ENCODE measurements at places on chromosomes 11 and 22.
A peak's percentile ranks its signal among the peaks of the same experiment; 100 is the strongest.

DNA sequence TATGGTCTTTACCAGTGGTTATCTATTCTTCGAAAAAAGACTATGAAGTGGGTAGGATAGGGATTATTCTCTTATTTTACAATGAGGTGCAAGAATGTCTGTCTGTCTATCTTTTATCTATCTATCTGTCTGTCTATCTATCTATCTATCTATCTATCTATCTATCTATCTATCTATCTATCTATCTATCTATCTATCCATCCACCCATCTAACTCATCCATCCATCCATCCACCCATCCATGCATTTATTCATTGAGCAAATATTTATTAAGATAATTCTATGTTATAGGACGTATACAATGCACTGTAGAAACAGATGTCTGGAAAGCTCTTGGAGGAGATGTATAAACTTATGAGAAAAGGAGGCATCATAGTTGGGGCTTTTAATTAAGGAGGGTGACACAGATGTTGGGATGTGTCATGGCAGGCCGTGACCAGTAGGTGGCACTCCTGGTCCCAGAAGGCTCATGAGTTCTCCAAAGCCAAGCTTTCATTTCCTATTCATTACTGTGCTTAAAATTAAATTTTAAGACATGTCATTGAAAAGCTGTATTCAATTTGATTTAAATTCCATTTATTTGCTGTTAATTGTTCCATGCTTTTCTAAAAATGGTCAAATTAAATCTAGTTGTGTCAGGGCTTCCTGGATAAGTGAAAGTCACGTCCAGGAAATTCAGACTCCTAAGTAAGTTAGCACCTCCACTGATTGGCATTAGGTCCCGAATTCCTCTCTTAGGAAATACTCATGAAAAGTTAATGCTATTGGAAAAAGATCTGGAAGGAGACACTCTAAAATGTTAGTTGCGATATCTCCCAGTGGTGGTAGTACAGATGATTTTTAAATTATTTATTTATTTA, 19.0 kb upstream of the E2F8 start:
- DNase-seq: peak; percentile 35

GRCh38 chr11:30453705-30454104, 130.8 kb downstream of the ARL14EP start:
- no peak for DNase-seq

GRCh38 chr11:40405614-40406013, 1053.8 kb downstream of the LRRC4C start:
- DNase-seq: no peak

DNA sequence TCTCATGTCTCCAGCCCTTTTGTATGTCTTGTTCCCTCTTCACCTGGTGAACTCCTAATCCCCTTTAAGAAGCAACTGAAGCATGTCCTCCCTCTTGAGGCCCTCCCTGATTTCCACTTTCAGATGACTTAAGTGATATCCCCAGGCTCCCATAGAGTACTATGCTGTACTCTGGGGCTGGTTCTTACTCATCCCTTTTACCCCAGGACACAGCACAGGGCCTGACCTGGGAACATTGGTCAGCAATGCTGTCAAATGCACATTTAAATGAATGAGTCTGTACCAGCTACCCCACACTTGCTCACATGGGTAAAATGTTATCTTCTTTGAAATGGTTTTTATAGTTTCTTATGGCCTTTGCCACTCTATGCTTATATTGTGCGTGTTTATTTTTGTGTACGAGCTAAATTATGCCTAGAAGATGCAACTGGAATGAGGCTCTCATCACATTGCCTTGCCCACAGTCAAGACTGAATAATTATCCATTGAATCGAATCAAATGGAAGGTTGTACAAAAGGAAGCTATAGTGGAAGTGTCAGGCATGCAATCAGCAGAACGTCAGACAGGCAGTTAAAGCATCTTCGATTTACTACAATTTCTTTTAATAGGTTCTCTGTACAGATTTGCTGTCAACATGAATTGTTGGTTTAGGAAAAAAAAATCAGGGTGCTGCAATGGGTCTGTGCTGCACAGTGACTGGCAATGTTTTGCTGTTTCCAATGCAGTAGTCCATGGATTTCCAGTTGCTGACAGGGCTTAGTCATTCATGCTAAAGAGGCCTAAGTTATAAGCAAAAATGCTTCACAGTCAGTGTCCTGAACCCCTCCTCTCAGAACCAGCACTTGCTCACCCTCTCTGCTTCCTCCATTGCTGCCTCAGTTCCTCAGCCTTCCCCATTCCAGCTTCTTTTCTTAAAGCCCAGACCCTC, 79.5 kb downstream of the PARVA start:
- DNase-seq: no peak

DNA sequence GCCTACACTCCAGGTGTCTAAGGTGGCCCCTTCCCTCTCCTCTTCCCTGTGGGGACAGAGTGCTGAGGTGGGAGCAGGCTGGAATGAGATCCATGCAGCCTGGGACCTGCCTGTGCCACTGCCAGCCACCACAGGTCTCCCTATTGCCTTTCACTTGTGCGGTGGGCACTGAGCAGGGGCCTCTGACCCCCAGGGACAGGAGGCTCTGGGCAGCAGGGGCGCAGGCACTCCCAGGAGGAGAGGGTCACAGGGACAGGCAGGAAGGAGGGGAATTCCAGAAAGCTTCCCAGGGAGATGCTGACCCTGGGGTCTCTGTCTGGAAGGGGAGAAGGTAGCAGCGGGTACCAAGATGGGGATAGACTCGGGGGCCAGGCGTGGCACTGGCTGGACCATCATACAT, 228.5 kb upstream of the B3GAT1 start:
- DNase-seq: no peak

DNA sequence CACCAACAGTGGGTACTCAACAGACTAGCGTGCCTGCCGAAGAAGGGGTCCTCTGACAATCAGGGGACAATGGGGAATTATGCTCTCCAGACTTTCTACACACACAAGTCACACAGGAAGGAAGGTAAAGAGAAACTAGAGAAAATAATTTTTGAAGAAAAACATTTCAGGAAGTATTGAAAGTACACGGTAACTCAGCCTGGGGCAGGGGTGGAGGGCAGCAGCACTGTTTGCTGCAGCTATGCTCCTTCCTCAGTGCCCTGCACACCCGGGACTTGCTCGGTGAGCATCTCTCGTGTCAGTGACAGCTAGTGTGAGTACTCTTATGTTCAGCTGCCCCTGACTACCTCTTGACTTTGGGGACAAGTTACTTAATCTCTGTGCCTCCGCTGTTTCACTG, 18.0 kb upstream of the APOA1 start:
- DNase-seq: no peak

DNA sequence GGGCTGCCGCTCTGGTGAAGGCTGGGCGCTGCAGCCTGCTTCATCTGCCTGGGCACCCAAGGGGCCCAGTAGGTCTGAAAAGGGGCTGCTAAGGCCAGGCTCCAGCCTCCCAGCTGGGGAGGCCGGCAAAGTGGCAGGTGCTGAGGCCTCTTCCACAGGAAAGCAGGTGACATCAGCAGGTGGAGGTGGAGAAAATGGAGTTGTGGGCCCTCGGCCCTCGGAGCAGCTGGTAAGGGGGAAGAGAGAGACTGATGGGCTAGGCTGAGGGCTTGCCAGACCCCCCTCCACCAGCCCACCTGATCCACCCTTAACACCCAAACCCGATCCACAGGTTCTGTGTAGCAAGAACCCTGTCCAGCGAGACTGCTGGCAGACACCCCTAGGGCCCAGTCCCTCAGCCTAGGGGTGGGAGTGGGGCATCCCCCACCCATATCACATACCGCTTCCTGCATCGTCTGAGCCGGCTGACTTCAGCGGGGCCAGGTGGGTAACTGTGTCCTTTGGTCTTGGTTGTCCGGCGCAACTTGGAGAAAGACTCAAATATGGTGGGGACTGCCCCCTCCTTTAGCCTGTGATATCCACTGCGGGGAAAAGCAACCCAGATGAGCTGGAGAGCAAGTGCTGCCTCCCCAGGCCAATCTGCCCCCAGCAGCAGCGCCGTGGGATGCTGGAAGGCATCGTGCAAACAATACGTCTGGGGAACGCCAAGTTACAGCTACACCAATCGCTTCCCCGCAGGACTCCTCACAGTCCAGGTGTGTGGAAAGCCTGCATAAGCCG, 1.5 kb downstream of the THAP7 start:
- no peak for DNase-seq

GRCh38 chr11:120174866-120175265, 36.0 kb upstream of the OAF start:
- no peak for DNase-seq

DNA sequence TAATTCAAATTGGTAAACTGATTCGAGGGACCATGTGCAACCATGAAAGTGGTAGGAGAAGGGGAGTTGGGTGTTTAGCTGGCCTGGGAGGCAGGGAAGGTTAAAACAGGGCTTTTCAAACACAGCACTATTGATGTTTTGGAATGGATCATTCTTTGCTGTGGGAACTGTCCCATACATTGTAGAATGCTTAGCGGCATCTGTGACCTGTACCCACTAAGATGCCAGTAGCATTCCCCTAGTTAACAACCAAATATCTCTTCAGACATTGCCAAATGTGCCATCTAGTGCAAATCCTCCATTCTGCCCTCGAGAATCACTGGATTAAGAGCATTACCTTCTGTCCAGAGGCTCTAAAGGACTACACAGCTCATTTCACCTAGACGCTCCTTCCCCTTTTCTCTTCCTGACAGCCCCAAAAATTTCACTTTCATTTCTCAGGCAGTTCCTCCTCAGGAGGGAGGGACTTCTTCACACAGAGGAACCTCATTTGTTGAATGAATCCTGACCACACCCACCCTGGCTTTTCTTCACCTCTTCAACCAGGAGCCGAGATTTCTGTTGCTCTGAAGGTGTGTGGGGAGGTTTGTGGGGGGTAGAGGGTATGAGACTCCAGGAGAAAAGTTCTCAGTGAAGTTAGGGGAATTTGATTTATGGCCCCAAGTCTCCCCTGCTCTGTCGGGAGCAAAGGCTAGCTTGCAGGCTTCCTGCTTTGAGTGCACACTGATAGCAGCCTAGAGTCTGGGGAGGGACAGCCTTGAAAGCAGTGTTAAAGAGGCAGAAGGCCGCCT, at the start of gene TRIM34:
Gene TRIM34, plus strand, starts transcription at position 513 of the 791 bp plus-strand sequence. CDS start 7,331 bp downstream, outside the sequence.
- peak; percentile 14 for DNase-seq

DNA sequence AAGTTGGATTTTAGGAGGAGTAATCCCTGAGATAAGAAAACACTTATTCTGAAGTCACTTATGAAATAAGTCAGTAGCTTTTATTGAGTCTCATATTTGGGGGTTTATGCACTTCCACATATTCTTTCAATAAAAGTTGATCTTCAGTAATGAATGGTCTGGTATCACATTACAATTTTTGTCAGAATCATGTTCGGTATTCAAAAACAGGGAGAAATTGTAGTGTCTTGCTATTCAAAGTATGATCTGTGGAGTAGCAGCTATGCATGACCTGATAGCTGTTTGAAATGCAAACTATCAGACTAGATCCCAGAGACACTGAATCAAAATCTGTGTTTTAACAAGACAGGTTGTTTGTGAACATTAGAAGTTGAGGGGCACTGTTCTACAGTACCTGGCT, 857.6 kb downstream of the METTL15 start:
- DNase-seq: no peak

GRCh38 chr22:27084130-27084529, 426.7 kb downstream of the MIAT start:
- DNase-seq: no peak

GRCh38 chr22:23564276-23564675, 15.8 kb downstream of the IGLL1 start:
- no peak for DNase-seq

- DNase-seq: no peak
Measured at GRCh38 chr11:118763041-118763440, 27.9 kb downstream of the DDX6 start.

- DNase-seq: no peak
Measured at GRCh38 chr22:30905696-30906341, 62.8 kb downstream of the MORC2 start.

DNA sequence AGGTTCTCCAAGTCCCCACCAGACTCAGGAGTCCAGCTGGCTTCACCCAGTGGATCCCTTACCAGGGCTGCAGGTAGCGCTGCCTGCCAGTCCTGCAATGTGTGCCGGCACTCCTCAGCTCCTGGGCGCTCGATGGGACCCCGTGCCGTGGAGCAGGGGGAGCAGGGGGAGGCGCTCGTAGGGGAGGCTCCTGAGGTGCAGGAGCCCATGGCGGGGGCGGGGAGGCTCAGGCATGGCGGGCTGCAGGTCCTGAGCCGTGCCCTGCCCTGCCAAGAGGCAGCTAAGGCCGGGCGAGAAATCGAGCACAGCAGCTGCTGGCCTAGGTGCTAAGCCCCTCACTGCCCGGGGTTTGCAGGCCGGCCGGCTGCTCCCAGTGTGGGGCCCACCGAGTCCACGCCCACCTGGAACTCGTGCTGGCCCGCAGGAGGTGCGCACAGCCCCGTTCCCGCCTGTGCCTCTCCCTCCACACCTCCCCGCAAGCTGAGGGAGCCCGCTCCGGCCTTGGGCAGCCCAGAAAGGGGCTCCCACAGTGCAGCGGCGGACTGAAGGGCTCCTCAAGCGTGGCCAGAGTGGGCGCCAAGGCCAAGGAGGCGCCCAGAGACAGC, 792.9 kb upstream of the CCDC179 start:
- no peak for DNase-seq

- DNase-seq: no peak
Measured at GRCh38 chr11:9823439-9823838, 159.6 kb downstream of the SWAP70 start.

DNA sequence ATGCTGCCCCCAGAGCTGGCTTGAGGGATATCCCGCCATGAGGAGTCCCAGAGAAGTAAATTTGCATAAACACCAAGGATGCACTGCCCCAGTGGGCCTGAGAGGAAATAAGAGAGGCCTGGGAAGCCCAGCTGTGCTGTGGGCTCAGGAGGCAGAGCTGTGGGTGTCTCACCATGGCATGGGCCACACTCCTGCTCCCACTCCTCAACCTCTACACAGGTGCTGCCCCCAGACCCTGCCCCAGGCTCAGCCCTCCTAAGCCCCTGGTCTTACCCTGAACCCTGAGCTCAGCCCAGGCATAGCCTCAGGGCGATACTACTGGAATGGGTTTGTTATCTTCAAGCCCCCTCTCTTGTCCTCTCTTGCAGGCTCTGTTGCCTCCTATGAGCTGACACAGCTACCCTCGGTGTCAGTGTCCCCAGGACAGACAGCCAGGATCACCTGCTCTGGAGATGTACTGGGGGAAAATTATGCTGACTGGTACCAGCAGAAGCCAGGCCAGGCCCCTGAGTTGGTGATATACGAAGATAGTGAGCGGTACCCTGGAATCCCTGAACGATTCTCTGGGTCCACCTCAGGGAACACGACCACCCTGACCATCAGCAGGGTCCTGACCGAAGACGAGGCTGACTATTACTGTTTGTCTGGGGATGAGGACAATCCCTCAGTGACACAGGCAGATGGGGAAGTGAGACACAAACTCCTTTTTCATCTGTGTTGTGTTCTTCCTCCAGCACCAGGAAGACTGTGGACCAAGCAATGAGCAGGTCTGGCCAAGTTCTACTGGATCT, 59.9 kb downstream of the GGTLC2 start:
- no peak for DNase-seq

Data from HS-27A (cell line).